ENCODE measurements at places on chromosomes 5 and 9. TPM values are rescaled to one million over a fixed set of nuclear protein-coding genes. Genes with fewer than 3 reads are reported as not detected.

Gene EXD3
- 15.2 TPM for total RNA-seq

Gene ALDH7A1
- 60.0 TPM for total RNA-seq

Gene TRIM36
- 68.9 TPM for total RNA-seq

Gene TESK1
- 14.8 TPM for total RNA-seq

Gene TLX3
- total RNA-seq = 5.2 TPM

Gene PCDH1
- total RNA-seq = 27.4 TPM

Measured in cerebellum (tissue), 4 donors.